ENCODE measurements at places on chromosomes 2 and 18.

DNA sequence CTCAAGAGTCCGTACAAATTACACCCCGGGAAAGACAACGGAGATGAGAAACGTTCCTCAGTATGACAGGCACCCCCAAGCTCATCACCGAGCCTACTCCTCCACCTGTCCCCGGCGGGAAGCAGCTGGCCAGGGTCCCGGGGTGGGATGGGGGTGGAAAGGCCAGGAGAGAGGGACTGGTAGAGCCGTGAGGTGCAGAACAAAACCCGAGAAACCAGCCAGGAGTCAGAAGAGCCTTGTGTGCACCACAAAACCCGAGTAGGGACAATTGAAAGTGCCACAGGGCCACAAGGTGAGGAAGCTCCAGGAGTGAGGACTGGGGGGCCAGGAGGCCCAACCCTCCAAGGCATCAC is 75.5 kb upstream of the SALL3 start:
- DNase-seq: no peak

DNA sequence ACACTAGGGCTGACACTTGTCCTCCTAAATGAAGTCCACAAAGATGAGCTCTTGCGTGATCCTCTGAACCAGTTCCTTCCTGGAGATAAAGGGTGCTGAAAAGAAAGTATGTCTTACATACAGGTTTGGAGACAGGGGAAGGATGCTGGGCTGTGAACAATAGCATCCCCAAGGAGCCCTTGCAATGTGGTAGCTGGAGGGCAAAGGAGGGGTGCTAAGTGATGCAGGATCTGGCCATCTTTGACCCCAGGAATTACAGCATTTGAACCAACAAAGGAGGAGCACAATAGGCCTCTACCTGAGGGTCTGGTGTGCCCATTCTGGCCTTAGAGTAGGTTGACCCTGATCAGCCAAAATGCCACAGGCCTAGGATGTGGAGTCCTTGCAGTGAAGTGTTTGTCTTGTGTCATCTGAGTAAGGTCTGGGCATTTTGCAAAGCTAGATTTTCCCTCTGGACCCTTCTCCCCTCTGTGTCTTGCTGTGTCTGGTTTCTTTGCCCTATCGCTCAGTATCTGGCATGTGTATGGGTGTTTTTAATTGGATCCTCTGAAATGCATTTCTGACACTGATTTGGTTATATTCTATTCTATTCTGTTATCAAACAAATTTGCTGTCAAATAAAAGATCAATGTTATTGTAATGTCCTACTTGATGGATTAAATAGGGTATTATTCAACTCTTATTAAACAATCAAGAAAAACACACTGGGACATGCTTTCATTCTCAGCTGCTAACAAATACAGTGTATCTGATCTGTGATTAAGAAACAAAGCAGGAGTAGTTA is 364.8 kb upstream of the MEIS1 start:
- DNase-seq: no peak

GRCh38 chr2:161136696-161137324 is 23.4 kb upstream of the TANK start:
- DNase-seq: no peak

- DNase-seq: no peak
These were observed 289.8 kb downstream of the RAD51AP2 start for GRCh38 chr2:17228461-17228860.

DNA sequence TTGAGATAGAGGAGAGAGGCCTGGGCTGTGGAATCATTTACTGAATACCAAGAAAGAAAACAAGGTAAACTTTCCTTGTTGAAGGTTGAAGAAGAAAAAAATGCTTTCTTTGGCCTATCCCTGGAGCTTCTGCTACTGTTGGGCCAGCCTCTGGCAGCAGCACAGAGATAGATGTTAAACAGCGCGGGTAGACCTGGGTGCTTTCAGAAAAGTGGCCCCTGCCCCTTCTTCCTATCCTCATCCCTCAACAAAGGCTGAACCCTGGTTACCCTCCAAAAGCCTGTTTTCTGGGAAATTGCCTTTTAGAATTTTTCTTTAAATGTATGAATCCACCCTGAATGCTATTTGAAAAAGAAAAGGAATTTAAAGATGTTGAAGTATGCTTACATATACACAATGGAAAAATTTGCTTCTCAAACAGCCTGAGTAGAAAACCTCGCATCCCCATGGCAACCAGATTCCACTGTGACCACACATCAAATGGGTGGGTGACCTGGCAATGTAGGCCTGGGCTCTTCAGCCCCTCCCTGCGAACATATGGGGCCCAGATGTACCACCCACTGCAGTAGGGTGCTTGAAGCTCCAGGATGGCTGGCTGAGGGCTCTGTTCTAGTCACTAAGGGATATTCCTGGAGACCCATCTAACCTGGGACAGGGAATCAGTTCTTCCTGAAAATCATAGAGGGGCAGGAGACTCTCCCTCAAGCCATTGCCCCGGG is 23.4 kb upstream of the CHRNA1 start:
- no peak for DNase-seq

- no peak for DNase-seq
These were observed 186.1 kb upstream of the STON1 start for GRCh38 chr2:48343571-48344440.

DNA sequence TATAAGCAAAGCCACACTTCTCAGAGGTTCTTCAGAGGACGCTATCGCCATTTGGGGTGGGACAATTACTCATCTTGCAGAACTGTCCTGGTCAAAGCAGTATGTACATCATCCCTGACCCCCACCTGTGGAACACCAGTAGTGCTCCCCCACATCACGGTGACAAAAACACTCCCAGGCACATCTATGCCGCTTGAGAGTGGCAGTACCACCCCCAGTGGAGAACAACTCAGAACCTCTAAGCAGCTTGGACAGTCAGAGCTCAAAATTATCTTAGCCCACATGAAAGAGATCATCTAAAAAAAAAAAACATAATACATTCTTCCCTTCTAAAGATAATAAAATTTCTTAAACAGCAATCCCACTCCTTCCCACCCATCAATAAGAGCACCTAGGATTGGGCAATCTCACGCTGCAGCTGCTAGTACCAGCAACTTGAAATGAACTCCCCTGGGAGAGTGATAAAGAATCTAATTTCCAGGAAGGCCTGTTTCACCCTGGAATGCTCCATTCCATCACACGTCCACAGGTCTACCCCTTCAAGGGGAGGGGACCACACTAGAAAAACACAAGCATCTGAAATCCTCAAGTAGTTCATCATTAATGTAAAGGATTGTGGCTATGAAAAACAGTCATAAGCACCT is 31.7 kb downstream of the LRP2 start:
- DNase-seq: no peak

DNA sequence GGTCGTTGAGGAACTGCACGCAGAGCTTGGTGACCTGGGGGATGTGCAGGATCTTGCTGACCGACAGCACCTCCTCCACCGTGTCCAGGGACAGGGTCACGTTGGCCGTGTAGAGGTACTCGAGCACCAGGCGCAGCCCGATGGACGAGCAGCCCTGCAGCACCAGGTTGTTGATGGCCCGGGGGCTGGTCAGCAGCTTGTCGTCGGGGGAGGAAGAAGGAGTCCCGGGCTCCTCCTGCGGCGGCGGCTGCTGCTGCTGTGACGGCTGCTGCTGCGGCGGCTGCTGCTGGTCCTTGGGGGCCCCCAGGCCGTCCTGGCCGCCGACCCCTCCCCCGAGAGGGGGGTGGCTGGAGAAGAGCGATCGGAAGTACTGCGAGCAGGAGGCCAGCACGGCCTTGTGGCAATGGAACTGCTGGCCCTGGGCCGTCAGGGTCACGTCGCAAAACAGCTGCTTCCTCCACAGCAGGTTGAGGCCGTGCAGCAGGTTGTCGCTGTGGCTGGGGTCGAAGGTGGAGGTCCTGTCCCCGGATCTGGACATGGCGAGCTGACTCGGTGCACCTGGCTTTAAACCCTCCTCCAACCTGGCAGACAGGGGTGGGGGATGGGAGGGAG is 2.7 kb downstream of the KLHL14 start:
- DNase-seq: no peak

DNA sequence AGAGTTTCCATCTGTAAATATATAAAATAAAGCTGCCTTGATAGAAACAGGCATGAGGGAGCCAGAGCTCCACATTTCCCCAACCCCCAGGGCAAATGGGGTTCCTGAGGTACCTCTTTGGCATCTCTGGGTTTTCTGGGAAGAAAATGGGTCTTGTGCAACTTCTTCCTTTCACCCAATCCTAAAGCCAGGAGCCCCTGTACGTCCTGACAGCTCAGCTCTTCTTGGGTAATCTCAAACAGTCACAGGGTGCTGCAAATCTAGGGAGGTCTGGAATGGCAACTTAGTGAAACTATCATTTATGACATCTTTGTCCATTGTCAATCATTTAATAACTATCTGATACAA is 36.6 kb upstream of the STAT1 start:
- no peak for DNase-seq

DNA sequence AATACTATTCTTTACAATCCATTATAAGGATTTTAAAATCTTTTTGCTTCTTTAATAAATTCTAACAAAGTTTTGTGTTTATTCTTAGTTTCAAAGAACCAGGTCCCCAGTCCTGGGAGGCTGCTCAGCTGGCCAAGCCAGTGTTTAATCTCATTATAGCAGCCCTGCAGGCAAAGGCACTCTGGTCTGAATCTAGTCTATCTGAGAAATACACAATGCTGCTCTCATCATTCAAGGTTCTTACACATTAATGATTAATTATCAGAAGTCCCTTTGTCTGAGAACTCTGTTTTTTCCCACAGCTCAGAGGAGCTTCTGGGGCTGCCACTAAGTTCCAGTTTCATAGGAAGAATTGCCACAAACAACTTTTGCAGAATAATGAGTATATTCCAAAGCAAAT is 27.7 kb downstream of the KCTD18 start:
- no peak for DNase-seq

DNA sequence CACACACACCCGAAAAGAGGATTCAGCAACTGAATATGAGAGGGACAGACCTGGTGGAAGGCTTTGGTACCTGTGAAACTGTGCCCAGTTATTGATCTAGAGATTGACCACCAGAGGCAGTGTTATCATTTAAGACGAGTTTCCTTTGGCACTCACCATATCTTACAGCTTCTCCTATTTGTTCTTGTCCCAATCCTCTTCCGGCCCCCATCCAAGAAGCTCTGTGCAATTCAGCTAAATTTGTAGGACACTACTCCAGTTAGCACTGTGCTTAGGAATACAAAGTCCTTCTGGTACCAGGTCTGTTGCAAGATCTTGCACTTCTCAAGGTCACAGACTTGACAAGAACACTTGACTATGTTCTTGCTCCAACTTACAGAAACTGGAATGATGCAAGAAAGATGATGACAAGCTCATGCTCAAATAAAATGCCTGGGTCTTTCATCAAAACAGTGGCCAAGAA is 177.7 kb downstream of the TMEM247 start:
- DNase-seq: no peak

- DNase-seq: no peak
These were observed 3.0 kb downstream of the SIX2 start for GRCh38 chr2:45006041-45006941.

DNA sequence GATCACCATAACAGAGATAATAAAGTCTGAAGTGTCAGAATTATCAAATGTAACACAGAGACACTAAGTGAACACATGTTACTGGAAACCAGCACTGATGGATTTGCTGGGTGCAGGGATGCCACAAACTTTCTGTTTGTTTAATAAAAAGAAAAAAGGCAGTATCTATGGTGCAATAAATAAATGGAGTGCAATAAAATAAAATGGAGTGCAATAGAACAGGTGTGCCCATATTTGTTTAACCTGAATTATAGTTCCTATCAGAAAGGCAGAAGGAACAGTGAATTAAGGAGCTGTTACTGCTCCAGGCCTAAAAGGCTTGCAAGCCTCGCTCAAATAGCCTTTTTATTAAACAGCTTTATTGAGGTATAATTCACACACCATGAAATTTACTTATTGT is 81.0 kb upstream of the KIDINS220 start:
- no peak for DNase-seq

- no peak for DNase-seq
These were observed 122.2 kb downstream of the BCL2 start for GRCh38 chr18:63197246-63197869.

GRCh38 chr2:66382091-66382490 is 52.8 kb upstream of the MEIS1 start:
- DNase-seq: no peak

DNA sequence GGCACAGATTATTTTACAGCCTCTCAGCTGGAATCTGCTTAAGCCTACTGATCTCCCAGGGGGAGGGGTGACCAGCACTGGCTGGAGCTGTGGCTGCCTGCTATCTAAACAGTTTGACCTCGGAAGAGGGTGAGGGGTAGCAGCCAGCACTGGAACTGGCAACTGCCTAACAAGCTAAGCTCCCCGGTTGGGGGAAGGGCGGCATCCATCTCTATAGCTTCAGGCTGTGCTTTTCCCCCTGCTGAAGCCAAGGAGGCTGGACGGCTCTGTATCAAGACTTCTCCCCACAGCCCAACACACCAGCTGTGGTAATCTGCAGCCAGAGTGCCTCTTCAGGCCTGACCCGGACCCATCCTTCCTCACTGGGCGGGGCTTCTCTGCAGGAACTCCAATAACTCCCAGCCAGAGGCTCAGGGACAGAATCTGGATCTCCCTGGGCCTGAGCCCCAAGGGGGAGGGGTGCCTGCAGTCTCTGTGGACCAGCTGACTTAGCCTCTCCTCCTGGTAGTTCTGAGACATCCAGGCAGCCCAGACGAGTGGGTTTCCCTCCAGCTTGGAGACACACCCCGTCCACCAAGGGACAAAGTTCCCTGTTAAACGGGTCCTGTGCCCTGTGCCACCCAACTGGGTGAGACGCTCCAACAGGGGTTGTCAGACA is 560.2 kb downstream of the LRP1B start:
- DNase-seq: no peak
